Endothelial cell of umbilical vein (primary cell): ENCODE measurements at places on chromosomes 3 and 15. TPM values are rescaled to one million over a fixed set of nuclear protein-coding genes. Genes with fewer than 3 reads are reported as not detected.

The APOD gene
- total RNA-seq, result 1.8 and 2.9 TPM in 2 replicates

The VEPH1 gene
- total RNA-seq, result 136 and 142 TPM in 2 replicates

DNA sequence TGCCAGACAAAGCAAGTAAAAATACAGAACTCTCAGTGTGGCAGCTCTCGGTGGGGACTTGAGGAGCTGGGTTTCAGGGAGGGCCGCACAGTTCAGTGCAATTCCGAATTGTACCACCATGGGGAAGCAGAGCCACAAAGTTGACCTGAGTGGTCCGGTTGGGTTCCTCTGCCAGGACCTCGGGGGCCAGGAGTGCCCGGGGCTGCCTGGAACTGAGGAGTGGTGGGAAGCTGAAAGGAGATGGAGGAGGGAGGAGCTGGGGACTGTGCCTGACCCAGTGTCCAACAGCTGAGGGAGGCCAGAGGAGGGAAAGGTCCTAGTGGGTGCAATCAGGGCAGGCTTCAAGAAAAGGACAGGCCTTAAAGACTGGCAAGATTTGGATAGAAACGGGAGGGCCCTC, 32.2 kb upstream of the TRH start:
- H3K4me3 ChIP-seq, result no peak overlapping the region
- H3K27me3 ChIP-seq, result peaks cover 4% of the 10 kb centered on the region
- H3K27ac ChIP-seq, result no peak overlapping the region
- DNase-seq, result peak; percentile 75
- no peaks in the 10 kb centered on the region for H3K4me1 ChIP-seq

DNA sequence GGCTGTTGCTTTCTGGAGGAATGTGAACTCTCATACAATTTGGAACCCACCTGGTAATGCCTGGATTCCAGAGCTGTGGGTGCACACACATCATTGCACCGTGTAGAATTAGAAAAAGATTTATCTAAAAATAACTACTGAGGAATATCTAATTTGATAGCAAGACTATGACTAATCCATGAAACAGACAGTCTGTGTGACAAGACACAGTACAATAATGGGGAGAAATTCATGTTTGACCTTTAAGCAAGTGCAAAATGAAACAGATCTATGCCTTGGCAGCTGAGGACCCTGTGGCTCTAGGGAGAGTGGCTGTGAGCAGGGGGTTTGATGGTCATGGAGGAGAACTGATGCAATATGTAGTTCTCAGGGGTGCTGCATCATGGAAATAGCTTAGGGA, 7.9 kb upstream of the DOCK3 start:
- H3K36me3 ChIP-seq, result no peaks in the 10 kb centered on the region
- H3K4me1 ChIP-seq, result no peaks in the 10 kb centered on the region
- DNase-seq, result no peak
- H3K27ac ChIP-seq, result no peak overlapping the region

GRCh38 chr15:50353251-50353974, 1.6 kb downstream of the GABPB1 start:
- no peaks in the 10 kb centered on the region for H3K36me3 ChIP-seq
- peaks cover 38% of the 10 kb centered on the region for H3K4me1 ChIP-seq
- H3K27me3 ChIP-seq, result no peaks in the 10 kb centered on the region

DNA sequence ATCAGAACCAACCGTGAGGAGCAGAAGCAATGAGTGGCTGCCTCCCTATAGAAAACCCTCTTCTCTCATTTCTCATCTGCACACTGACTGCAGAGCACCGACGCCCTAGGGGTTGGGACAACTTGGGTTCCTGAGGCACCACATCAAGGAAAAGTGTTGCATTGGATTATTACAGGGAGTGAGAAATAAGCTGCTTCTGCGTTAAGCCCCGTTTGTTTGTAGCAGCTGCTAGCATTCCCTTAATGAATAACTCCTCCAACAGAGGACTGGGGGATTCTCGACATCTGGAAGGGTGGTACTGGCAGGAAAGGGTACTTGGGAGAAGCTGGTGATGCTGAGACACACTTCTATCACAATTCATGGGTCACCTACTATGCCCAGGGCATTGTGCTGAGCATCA, 25.3 kb upstream of the AGBL1 start:
- H3K4me1 ChIP-seq, result no peaks in the 10 kb centered on the region
- no peak for DNase-seq
- no peaks in the 10 kb centered on the region for H3K27me3 ChIP-seq
- H3K27ac ChIP-seq, result no peak overlapping the region
